ENCODE measurements at places on chromosomes 11 and 22. TPM values are rescaled to one million over a fixed set of nuclear protein-coding genes. Genes with fewer than 3 reads are reported as not detected.

GRCh38 chr11:87859636-87860035 lies 315.6 kb downstream of the RAB38 start:
- DNase-seq, result peak; percentile 10

GRCh38 chr22:22926370-22927195 lies 39.0 kb downstream of the IGLL5 start:
- DNase-seq, result no peak

DNA sequence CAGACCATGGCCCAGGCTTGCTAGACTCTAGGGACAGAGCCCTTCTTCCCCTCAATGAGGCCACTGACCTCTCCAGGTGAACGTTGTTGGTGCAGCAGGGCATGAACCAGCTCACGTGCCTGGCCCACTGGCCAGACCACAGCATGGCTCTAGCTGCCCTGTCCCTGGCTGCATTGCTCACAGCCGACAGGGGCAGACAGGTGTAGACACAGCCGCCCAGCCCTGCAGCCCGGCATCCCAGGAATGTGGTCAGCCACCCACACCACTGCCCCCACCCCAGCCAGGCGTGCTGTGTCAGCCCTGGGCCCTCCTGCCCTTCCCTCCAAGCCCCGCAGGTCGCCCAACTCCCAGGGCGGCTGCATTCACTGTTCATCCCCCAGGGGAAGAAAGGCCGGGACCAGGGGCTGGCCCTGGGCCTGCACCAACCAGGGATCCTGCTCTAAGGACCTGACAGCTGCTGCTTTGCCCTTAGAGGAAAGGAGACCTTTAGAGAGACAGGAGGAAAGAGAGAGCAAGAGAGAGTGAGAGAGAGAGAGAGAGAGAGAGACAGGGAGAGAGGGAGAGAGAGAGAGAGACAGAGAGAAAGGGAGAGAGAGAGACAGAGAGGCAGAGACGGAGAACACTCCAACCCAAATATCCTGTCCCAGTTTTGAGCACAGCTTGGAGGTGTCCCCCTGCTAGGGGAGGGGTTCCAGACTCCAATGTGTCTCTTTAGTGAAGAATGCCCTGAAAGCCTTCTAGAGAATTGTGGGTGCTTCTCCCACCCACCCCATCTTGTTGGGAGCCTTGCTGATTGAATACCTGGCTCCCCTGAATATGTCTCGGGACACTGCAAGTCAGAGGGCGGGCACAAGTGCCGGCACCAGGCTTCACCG lies 44.2 kb upstream of the LINC01488 start:
- DNase-seq, result no peak

- no peak for DNase-seq
Observed at GRCh38 chr22:46139895-46140350, 10.4 kb upstream of the PPARA start.

DNA sequence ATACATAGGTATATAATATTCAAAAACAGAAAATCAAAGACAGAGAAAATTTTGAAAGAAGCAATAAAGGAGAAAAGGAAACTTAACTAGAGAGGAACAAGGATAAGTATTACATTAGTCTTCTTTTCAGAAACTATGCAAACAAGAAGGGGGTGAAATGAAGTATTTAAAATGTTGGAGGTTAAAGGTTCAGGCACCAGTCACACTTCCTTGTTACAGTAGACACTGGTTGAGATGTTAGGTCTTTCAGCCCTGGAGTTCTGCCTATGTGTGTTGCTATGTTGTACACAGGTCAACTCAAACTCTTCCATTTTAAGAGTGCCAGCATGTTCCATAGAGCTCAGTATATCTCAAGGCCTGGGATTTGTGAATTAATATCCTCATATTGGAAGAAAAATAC lies 6.0 kb upstream of the MS4A4A start:
- no peak for DNase-seq

- DNase-seq, result no peak
Observed at GRCh38 chr22:23159291-23159630, 14.0 kb downstream of the RAB36 start.

- DNase-seq, result no peak
Observed at GRCh38 chr11:4565371-4565770, 16.2 kb upstream of the OR52I2 start.

- DNase-seq, result no peak
Observed at GRCh38 chr11:33552756-33553155, 147.9 kb downstream of the C11orf91 start.

DNA sequence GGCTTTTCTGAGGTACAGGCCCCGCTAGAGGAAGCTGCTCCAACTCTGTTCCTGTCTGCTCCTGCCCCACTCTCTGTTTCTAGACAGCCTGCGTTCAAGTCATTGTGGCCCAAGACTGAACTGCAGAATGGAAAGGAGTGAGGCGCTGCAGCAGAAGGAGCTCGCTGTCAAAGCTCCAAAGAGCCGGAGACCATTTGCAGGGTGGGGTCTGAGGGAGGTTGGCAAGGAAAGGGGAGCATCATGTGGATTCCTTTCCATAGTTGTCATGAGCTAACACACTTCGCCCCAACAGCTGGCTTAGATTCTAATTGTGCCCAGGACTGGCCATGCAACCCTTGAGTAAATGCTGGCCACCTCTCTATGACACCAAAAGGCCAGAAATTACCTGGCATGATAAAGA lies 18.8 kb downstream of the APOL4 start:
- DNase-seq, result no peak

DNA sequence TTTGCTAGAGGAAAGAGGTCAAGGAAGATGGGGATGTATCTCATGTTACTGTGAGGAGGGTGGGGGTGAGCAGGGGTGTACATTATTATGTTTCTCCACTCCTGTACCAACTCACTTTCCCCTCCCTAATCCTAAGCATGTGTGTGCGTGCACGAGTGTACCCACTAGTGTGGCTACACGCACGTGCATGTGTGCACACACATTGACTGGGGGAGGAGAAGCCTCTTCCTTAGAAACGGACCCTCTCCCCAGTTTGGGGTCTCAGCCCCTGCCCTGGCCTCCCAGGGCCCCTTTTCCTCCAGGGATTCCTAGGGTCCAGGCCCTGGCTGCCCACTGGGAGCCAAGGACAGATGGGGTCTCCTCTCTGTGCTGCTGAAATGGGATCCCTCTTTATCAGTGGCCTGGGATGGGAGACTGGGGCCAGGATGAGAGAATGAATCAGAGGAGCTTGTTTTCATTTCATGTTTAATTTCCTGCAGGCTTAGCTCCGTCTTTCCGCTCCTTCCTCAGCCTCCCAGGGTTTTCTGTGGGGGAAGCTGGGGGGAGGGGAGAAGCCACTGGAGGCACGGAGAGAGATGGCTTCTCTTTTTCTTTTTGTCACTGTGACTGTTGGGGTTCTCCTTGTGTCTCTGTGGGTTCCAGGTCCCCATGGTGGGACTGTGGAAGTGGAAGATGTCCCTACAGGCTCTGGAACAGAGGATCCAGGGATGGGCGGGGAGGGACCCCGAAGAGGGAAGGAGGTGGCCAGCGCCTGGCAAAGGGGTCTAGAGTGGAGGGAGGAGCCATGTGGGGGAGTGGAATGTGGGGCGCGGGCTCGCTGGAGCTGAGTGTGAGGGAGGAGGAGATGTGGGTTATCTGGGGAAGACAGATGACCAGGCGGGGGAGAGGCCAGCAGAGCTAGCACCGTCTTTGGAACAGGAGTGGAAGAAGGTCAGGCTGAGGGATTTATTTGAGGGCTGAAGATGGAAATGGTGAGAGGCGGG lies 40.3 kb downstream of the ALX4 start:
- DNase-seq, result peak; percentile 36

DNA sequence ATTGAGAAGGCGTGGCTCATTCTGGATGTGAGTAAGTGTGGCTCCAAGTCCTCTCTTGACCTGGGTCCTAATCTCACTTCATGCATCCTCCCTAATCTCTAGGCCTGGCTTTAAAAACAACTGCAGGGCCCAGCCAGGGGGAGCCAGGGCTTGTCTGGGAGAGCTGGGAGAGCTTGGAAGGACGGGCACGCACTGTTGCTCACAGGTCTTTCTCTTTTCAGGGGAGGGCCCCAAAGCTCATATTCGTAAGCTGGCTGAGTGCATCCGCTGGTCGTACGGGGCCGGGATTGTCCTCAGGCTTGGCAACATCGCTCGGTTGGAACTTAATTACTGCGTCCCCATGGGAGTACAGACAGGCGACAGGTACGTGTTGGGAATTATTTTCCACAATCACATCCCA lies 34.1 kb upstream of the PARVB start:
- DNase-seq, result no peak

GRCh38 chr11:36186340-36187175 lies 102.7 kb downstream of the COMMD9 start:
- DNase-seq, result no peak

GRCh38 chr11:76830639-76831327 lies 29.9 kb upstream of the ACER3 start:
- no peak for DNase-seq

DNA sequence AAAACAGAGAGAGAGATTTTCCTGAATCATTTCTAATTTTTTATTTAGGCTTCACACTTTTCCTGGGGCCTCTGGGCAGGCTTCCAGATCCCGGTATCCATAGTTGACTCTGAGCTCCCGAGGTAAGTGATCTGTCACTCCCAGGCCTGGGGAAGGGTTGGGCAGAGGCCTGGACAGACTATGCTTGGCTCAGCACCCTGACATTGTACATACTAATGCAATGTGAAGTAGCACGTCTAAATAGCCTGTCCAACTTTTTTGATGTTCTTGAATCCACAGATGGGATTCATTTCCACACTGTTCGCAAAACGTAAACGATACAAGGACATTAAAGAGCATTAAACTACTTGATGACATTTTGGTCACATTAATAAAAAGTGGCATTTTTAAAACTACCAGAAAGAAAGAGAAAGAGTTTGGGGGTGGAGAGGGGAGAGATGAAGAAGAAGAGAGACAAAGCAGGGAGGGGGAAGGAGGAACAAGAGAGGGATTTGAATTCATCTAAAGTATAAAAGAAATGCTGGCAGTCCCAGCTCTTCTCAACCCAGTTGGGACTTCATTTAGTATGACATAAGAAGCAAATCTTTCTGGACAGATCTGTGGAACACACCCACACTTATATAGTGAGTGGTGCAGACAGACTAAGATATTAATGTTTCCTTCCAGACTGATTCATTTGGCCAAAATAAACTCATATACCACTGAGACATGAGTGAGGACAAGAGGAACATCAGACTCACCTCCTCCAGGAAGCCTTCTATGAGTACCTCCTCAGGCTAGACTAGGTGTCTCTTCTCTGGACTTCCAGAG lies 514.2 kb downstream of the SOX6 start:
- no peak for DNase-seq

GRCh38 chr22:23697031-23697970 lies 6.5 kb downstream of the RGL4 start:
- DNase-seq, result no peak

DNA sequence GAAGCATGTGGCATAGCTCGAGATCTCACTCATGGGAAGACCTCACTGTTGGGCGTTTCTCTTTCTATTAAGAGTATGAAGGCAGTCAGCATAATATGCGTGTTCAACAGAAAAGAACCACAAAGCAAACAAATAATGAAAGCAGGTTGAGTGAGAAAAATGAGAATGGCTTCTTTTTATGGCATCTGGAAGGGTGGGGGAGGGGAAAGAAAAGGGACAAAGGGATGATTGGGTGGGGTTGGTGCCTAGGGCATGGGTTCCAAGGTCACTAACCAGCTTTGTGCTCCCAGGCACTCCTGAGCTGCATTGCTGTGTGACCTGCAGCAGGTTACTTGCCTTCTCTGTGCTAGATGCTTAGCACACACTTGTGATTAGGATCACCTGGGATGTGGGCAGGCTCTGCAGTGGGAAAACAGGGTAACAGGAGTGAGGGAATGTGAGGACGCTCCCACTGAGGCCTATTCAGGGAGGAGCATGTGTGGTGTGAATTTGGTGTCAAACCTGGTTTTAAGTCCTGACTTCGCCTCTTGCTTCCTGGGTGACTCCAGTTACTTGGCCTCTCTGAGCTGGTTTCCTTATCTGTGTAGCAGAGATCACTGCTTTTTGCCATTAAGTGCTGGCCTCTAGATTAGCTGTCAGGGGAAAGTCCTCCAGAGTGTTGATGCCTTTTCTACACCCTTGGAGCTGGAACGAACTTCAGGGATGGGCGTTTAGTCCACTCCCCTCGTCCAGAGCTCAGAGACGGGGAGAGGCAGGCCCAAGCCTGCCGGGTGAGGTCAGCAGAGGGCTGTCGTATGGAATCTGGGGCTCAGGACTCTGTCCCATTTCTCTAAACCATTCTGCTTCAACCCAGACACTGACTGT lies 74.8 kb downstream of the KIAA1671 start:
- DNase-seq, result no peak

DNA sequence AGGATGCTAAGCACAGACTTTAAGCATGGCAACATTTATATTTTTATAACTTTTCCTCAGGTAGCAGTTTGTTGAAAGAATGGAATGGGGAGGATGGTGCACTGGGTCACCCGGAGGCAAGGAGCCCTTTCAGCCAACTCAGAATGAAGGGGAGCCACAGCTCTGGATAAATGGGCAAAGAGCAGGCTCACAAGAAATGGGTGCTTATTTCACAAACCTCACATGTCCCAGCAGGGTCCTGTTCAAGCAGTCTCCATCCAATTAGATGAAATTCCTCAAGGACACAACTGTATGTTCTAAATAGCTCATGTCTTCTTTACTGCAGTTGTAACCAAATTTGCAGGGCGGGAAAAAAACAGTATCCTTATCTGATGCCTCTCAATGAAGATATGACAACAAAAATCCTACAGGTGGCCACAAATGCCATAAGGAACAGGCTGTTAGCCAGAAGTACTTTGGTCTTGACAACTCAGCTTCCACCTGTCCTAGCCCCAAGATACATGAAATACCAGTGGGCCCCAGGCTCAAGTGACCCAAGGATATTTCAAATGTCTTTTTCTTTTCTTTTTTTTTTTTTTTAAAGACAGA lies 48.2 kb downstream of the MAPK1 start:
- DNase-seq, result no peak

DNA sequence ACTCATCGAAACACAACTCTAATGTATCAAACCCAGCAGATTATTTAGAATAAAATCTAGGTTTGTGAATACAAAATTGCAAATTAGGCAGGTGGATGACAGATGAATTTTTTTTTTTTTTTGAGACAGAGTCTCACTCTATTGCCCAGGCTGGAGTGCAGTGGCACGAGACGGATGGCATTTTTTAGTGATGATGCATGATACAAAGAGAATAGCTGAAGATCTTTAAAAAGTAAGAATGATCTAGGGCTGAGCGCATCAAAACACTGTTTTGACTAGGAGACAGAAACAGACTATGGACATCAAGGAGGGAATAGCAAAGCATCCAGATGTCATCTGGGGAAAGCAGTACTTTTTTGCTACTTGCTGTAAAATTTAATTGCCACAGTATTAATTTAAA lies 63.8 kb downstream of the IMMP1L start:
- DNase-seq, result no peak

GRCh38 chr11:85823816-85824215 lies 12.9 kb upstream of the SYTL2 start:
- DNase-seq, result no peak

The A4GALT gene
- polyA plus RNA-seq, result 16.8 TPM

The DCHS1 gene
- 36.1 TPM for polyA plus RNA-seq

The OR51B2 gene
- not detected for polyA plus RNA-seq

The CDK2AP2 gene
- 32.8 TPM for polyA plus RNA-seq

The PHETA2 gene
- polyA plus RNA-seq, result 10.0 TPM

The HPX gene
- polyA plus RNA-seq, result 4.8 TPM

The HTR3B gene
- 0.12 TPM for polyA plus RNA-seq

The AHNAK gene
- 199 TPM for polyA plus RNA-seq

The MPPED2 gene
- 19.0 TPM for polyA plus RNA-seq
